ENCODE measurements at places on chromosomes 4 and X.

GRCh38 chr4:69098470-69098869 lies 2.2 kb downstream of the UGT2B7 start:
- DNase-seq: no peak

DNA sequence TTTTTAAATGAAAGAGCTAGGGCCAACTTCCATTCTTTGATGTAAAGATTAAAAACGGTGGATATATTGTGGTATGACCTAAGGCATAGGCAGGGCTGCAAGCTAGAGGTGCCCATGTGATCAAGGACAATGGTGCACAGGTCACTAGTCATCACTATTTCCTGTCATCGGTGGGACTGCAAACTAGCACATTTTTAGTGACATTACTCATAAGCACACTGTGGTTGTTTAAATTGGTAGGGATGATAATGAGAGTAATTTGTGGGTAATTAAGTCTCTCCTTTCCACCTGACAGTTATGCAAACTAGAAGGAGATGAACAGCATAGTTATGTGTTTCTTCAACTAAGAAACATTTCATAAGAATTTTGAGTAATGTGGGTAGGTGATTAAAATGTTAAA lies 85.4 kb downstream of the GPRIN3 start:
- DNase-seq: no peak

GRCh38 chr4:139808808-139809756 lies 143.5 kb downstream of the MGST2 start:
- DNase-seq: no peak

DNA sequence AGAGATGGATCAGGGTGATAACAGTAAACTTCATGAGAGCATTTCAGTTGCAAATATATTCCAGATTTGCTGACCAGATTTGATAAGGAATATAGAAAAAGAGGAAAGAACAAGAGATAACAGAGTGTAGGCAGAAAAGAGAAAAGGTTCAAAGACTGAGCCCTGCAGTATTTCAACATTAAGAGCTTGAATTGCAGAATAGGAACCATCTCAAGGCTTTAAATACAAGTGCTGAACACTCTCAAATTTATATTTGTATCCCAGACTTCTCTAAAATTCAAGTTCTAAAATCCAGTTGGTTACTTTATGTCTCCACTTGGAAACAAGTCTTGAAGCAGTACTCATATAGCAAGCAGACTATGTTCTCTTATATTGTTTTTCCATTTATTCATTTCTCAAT lies 9.7 kb upstream of the MYOZ2 start:
- DNase-seq: no peak

DNA sequence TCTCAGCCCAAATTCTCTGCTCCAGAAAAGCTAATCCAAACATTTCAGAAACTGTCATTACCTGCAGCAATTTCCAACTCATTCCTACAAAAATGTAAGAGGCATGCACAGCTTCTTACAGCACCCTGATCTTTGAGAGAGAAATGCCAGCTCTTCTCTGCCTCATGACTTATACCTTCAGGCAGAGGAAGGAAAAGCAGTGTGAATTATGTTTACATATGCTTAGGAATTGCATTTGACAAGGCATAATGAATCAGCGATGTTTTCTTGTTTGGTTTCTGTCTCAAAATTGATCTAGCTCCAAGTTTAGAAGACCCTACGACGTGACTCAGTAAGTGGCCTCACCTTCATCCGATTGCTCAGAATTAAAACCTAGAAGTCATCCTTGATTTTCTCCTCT lies 21.8 kb upstream of the AGA start:
- peak; percentile 36 for DNase-seq

DNA sequence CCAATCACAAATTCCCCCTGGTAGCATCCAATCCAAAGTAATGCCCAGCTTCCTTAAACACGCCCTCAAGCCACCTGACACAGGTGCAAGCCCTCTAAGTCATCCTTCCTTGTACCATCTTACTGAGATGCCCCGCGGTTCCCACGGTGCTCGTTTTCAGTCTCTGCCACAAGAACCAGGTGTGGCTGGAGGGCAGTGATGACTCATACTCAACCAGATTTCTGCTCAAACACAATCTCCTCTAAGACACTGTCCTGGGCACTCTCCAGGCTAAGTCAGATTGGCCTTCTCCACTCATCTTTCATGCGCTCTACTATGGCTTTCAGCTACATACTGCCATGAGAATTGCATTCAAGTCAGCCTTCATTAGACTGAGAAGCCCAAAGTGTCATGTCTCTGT lies 3.5 kb downstream of the SH3KBP1 start:
- DNase-seq: no peak

GRCh38 chrX:97790850-97791249 lies 907.1 kb downstream of the RPA4 start:
- DNase-seq: no peak

DNA sequence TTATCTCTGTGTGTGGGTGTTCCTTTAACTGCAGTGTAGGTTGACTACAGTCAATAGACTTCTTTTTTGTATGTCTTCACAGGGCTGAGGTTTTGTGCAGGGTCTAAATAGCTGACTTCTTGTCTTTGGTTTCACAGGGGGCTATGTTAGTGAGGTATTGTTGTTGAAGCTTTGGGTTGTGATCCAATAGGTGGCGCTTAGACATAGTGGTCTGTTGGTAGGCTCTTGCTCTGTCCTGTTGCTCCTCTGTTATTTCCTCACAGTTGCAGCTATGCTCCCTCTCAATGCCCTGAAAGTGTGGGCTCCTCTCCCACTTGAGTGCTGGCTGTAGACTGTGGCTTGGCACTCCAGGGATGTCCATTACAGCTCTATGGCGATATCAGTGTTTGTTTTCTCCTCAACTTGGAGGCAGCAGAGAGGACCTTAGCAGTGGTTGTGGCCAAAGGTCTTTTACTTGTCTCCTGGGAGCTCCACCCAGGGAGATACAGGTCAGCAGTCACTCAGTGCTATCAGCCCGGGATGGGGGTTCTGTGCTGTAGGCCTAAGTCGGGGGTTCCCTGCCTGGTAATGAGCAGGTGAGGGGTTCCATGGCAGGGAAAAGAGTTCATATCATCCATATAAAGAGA lies 14.0 kb downstream of the POF1B start:
- no peak for DNase-seq

GRCh38 chr4:156476359-156476758 lies 495.2 kb downstream of the PDGFC start:
- peak; percentile 91 for DNase-seq

- DNase-seq: no peak
These were observed 60.5 kb upstream of the UGT8 start for GRCh38 chr4:114538012-114538617.

Data from adipocyte (in vitro differentiated cells).